ENCODE measurements at places on chromosomes 2 and 18.

DNA sequence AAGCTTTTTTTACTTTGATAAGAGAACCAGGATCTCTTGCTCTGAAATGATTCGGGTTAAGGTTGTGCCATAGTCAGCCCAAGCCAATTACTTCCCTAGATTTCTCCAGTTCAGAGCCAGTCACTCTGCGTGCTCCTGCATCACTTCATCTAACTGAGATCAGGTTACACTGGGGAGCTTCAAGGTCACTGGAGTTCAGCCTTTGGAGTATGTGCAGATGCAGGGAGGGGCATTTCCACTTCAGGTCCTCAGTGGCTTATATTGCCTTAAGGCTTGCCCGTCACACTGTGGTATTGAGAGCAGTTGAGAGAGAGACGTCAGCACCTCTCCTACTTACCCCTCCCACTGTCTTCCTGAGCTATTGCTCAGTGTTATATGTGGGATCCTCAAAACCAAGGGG, 317.8 kb downstream of the EPHA4 start:
- DNase-seq = no peak

DNA sequence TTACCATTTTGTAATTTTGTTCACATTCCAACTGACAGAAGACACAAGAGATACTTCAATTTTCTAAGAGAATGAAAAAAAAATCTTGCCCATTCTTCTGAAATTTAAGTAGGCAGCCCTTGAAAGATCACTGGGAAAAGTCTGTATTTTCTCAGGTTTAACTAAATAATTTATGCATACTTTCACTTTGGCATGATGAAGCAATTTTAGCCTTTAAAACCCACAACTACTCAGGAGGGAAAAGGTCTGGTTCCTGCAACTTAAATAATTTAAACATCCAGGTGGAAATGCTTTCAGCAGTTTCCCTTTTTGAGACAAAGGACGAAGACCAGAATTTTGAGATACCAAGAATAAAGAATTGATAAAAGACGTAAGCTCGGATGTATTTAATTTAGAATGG, 61.4 kb downstream of the ZEB2 start:
- no peak for DNase-seq

GRCh38 chr2:167966937-167967913, 280.2 kb downstream of the STK39 start:
- no peak for DNase-seq

GRCh38 chr2:84874381-84875212, 6.3 kb downstream of the TRABD2A start:
- peak; percentile 3 for DNase-seq

- no peak for DNase-seq
Observed at GRCh38 chr18:62848946-62849345, 133.6 kb downstream of the PHLPP1 start.
